ENCODE measurements at places on chromosomes 12 and 14.

DNA sequence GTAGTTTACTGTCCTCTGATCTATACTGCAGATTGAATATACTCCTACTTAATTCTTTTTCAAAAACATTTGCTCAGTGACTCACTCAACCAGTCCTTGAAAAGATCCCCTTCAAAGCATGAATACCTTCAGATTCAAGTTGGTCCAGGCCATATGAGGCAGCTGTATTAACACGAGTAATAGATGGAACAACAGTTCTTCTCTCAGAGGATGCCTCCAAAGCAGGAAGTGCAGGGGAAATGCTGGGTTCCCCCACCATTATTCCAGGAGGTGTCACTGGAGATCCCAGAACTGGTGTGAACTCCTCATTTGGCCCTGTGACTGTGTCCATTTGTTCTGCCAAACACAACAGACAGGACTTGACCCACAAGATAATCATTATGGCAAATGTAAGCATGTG, 20.6 kb downstream of the ARMH4 start:
- DNase-seq: no peak

GRCh38 chr12:63764481-63764880, 15.2 kb upstream of the RXYLT1 start:
- no peak for DNase-seq

DNA sequence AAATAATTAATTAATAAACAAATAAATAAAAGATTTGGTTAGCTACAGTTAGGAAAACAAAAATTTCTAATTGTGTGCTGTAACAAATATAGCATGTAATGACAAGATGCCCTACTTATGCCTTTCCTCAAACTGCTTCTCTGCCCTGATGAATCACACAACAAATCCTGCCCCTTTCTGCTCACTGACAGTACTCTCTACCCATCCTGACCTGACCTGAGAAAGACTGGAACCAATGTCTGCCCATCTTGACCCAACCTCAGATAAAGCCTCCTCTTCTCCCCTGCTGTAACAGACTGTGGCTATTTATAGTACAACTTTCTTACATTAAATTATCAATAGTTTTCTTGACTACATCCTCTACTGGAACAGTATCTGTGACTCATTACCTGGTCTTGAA, 43.7 kb downstream of the PPP1R13B start:
- no peak for DNase-seq

DNA sequence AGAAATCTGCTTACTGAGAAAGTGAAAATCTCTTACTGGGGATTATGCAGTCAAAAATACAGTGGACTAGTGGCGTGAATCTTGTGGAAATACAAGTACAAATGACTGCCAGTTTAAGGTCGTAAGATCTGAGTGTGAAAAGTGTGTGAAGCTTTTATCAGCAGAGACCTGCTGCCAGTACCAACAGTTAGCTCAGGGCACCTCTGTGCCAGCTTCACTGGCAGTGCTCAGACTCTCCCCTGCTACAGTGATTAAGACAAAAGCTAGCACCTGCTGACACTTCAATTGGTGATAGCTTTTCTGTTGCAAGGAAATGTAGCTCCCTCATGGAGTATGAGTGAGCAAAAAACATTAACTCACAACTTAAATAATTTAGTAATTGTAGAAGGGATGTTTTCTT, 185.1 kb downstream of the ANO6 start:
- DNase-seq: no peak

DNA sequence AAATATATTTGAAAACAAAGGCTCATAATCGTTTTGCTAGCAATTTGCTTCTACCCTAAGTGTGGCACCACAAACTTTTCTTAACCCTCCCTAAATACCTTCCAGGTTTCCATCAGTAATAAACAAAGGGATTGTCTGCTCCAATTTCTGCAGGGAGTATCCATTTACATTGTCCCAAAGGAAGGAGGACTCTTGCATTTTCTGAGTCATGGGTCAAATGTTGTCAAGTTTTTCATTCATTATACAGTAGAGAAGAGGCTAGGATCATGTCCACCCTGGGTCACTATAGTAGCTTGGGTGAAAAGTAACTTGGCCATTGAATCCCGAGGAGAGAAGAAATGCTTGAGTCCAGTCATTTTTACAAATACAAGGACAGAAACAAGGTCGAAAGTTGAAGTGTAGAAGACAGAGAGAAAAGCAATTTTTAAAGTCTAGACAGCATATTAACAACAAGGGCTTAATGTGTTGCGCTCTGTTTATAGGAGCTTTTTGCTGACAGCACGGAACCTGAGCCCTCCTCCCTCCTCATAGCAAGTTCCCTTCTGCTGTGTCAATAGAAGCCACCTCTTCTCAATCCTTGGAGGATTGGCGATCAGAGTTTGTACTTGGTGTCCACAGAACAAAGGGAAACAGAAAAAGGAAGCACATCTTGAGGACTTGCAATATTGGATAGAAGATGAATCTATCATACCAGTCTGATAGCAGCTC, 53.1 kb downstream of the TMEM30B start:
- DNase-seq: no peak

- no peak for DNase-seq
Observed at GRCh38 chr12:2284321-2284813, 231.6 kb downstream of the CACNA1C start.

- DNase-seq: no peak
Observed at GRCh38 chr12:12864243-12864642, 27.1 kb upstream of the GPRC5A start.

GRCh38 chr14:98689951-98690350, 582.0 kb downstream of the BCL11B start:
- DNase-seq: no peak

DNA sequence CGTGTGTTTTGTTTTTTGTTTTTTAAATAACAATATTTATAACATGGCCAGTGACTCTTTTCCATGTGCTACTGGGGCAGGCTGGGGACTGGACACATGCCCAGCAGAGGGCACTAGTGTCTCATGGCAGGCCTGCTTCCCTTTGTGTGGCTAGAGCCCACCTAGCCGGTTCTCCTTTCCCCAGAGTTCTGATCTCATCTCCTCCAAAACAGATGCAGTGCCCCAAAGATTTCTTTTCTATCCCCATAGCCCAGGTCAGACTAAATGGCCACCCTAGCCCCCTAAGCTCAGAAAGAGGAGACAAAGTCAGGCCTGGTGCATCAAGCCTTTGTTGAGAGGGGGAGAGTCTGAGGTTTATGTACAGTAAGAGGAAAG, 21.2 kb downstream of the PRPF40B start:
- DNase-seq: peak; percentile 87

DNA sequence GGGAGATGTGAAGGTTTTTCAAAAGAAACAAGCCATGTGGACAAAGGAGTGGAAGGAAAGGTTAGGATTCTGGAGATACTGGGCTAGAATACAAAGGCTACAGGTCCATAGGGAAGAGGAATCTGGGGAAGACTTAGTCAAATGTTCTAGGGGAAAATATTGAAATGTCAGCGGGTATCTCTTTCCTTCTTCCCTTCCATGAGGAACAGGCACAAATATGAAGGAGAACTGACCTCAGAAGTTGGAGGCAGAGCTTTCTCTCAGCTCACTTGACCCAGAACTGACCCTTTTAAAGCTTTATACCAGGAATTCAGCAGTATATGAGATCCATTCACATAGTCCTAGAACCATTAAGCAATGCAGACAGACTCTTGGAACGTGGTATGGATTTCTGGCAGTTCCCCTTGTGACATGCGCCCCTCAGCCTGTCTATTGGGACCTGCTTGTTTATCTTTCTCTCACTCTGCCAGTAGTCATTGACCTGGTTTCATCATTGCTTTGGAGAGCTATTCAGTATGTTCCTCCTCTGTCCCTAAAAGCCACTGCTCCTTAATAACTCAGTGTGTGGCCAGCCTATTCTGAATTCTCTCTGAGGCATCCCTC, 43.0 kb upstream of the GSG1 start:
- DNase-seq: no peak

GRCh38 chr14:61452452-61452851, 131.1 kb downstream of the PRKCH start:
- peak; percentile 74 for DNase-seq

DNA sequence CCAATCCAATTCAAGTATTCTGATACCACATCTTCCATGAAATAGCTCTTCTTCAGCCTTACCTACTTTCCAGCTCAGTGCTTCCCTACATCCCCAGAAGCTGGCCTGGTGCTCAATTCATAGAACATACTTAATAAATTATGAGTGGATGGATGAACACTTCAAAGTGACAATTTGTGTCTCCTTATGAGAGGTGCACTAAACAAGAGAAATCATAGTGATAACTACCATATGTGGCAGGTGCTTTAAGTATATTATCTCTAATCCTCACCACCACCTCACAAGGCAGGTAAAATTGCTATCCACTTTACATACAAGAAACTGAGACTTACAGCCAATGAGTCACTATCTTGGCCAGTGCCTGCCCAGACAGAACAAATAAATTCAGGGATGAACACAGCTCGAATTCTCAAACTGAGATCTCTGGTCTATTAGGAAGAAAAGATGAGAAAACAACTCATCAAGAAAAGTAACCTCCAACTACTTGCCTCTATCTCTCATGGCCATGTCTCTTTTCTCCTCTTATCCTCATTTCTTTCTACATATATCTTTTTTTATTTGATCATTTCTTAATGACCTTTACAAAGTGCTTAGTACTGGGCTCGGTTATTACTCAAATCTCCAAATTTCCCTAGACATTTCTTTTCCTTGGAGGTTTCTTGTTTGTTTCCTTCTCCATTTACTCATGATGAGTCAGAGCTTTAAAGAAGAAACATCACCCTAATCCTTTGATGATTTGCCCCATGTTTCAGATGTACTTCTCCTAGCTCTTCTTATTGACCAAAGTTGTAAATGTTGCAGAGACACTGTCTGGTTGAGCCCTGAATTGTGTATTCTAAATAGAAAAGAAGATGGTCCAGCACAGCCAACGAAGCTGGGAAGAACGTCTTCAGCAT, 161.5 kb downstream of the RPS29 start:
- no peak for DNase-seq

DNA sequence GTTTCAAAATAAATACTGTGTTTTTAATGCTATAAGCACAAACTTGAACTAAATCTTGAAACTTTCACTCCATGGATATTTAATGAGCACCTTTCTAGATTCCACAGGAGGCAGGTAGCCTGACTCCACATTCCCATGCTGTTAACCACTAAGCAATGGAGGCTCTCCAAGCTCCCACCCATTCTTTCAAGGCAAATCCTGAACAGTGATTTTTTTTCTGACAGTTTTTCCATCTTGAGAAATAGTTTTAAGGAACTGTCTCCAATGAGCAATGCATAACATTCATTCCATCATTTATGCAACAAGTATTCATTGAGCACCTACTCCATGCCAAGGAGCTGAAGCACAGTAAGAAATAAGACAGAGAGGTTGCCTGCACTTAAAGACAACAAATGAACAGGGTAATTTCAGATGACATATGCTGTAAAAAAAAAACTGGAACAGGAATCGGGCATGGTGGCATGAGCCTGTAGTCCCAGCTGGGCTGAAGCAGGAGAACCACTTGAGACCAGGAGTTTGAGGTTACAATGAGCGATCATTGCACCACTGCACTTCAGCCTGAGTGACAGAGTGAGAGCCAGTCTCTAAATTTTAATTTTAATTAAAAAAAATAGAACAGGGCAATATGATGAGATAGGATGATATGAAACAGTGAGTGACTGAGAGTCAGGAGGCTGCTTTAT, 102.3 kb upstream of the CPSF6 start:
- no peak for DNase-seq

- no peak for DNase-seq
Observed at GRCh38 chr14:42407153-42407552, 800.5 kb downstream of the LRFN5 start.

DNA sequence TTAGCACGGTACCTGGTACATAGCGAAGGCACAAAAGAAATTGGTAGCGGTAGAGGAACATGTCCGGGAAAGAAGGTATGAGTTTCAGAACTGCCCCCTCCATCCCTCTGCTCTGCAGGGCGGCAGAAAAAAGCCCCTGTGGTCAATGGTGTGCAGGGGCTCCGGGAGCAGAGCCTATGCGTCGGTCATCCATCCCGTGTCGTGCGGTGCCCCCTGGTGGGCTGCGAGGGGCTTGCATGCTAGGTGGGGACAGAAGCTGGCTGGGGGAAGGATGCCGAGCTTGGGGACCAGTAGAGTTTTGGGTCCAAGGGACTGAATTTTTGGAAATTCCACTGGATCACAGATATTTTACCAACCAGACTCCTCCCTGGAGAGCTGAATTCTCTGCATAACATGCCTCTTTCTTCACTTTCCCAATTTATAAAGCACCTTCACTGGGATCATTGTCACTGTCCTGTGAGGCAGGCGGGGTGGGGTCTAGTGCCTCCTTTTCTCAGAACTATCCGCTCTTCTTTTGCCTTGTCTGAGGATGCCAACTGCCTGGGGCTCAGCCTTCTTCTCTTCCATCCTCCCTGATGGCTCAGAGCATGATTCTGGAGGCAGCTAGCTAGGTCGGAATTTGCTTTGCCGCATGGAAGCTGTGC, 148.7 kb downstream of the SMOC1 start:
- peak; percentile 43 for DNase-seq

All from CD4-positive, alpha-beta T cell treated with Interleukin-12 subunit alpha and Interleukin-12 subunit beta, for 1 hour (primary cell).